ENCODE measurements at places on chromosomes 11 and 22. TPM values are rescaled to one million over a fixed set of nuclear protein-coding genes. Genes with fewer than 3 reads are reported as not detected.

Gene PPFIBP2
- total RNA-seq: 10.6 TPM

- no peaks in the 10 kb centered on the region for H3K4me1 ChIP-seq
- H3K4me3 ChIP-seq: no peak overlapping the region
- no peaks in the 10 kb centered on the region for H3K27me3 ChIP-seq
- no peaks in the 10 kb centered on the region for H3K36me3 ChIP-seq
These were observed 752.8 kb downstream of the OPCML start for GRCh38 chr11:132779497-132779896.

GRCh38 chr11:92859156-92859690 lies 110.2 kb upstream of the MTNR1B start:
- H3K4me1 ChIP-seq: no peaks in the 10 kb centered on the region
- no peak overlapping the region for H3K27ac ChIP-seq
- no peaks in the 10 kb centered on the region for H3K36me3 ChIP-seq

DNA sequence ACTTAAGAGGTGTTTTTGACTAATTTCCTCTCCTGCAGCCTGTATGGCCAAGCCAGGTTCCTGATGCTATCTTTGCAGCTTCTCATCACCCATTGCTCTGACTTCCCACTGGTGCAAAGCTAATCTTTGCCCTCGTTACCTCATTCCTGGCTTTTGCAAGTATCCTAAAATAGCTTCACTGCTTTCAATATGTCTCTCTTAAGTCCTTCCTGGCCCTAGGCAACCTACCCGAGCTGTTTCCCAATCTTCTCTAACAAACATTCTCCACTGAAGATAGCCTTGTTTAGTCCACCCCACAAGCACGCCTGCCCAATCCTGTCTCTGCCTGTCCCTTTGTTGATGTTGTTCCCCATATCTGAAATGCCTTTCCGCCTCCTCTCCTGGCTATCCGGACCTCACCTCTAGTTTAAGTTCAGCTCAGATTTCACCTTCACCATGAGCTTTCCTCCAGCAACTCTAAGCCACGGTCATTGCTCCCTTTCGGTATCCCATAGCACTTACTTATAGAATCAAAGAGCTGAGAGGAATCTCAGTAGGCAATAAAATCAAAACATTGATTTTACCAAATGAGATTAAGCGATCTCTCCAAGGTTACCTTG lies 30.1 kb upstream of the CECR2 start:
- no peaks in the 10 kb centered on the region for H3K36me3 ChIP-seq
- H3K27me3 ChIP-seq: no peaks in the 10 kb centered on the region
- H3K4me1 ChIP-seq: no peaks in the 10 kb centered on the region

- H3K36me3 ChIP-seq: peaks cover 34% of the 10 kb centered on the region
- H3K4me3 ChIP-seq: no peak overlapping the region
- H3K27me3 ChIP-seq: no peaks in the 10 kb centered on the region
- DNase-seq: no peak
These were observed 13.6 kb upstream of the JAML start for GRCh38 chr11:118238421-118238820.

Gene CHST1
- total RNA-seq: 0.47 TPM

- no peak for DNase-seq
- H3K36me3 ChIP-seq: no peaks in the 10 kb centered on the region
- H3K27ac ChIP-seq: no peak overlapping the region
- H3K4me1 ChIP-seq: no peaks in the 10 kb centered on the region
- no peaks in the 10 kb centered on the region for H3K27me3 ChIP-seq
These were observed 2.6 kb upstream of the P2RY6 start for GRCh38 chr11:73269459-73270015.

GRCh38 chr22:19419464-19420178 lies 11.9 kb downstream of the HIRA start:
- peaks cover 40% of the 10 kb centered on the region for H3K4me1 ChIP-seq
- peak; percentile 59 for DNase-seq
- H3K27me3 ChIP-seq: no peaks in the 10 kb centered on the region
- H3K4me3 ChIP-seq: peak overlapping the region; percentile 57
- no peaks in the 10 kb centered on the region for H3K36me3 ChIP-seq
- H3K27ac ChIP-seq: peak overlapping the region; percentile 79

Gene PANX3
- total RNA-seq: not detected

- H3K36me3 ChIP-seq: peaks cover 20% of the 10 kb centered on the region
- H3K27ac ChIP-seq: peak overlapping the region; percentile 57
- H3K4me3 ChIP-seq: no peak overlapping the region
These were observed 975 bp upstream of the MDK start for GRCh38 chr11:46380340-46381047.

Gene CLCF1
- total RNA-seq: 3.0 TPM

DNA sequence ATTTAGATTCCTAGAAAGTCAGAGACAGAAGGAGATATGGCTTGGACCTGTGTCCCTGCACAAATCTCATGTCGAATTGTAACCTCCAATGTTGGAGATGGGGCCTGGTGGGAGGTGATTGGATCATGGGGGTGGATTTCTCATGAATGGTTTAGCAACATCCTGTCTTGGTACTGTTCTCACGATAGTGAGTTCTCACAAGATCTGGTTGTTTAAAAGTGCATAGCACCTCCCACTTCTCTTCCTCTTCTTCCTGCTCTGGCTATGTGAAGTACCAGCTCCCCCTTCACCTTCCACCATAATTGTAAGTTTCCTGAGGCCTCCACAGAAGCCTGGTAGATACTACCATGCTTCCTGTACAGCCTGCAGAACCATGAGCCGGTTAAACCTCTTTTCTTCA lies 27.6 kb upstream of the PAMR1 start:
- no peak overlapping the region for H3K4me3 ChIP-seq
- H3K27me3 ChIP-seq: peaks cover 7% of the 10 kb centered on the region
- H3K4me1 ChIP-seq: no peaks in the 10 kb centered on the region
- no peak overlapping the region for H3K27ac ChIP-seq
- H3K36me3 ChIP-seq: no peaks in the 10 kb centered on the region
- no peak for DNase-seq

- H3K36me3 ChIP-seq: no peaks in the 10 kb centered on the region
- H3K27me3 ChIP-seq: no peaks in the 10 kb centered on the region
- no peak overlapping the region for H3K4me3 ChIP-seq
These were observed 20.0 kb downstream of the FIBIN start for GRCh38 chr11:27013781-27014361.

DNA sequence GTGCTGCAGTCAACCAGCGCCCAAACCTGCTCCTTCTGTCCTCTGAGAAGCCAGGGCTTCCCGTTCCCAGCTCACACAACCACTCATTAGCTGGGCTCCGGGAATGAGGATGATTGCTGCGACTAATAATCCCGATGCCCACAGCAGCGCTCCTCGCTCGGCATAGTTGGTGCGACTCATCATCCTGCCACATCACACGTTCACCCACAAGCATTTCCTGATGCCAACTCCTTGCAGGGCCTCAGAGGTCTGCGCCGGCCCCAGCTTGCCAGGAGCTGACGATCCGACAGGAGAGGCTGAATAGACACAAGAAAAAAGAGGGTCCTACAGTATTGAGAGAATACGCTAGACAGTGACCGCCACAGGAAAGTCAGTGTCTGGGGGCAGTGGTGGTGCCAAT lies 10.6 kb upstream of the CSNK1E start:
- no peaks in the 10 kb centered on the region for H3K4me1 ChIP-seq
- DNase-seq: no peak
- H3K27me3 ChIP-seq: no peaks in the 10 kb centered on the region
- H3K4me3 ChIP-seq: no peak overlapping the region
- no peak overlapping the region for H3K27ac ChIP-seq
- no peaks in the 10 kb centered on the region for H3K36me3 ChIP-seq

Gene BRSK2
- 0.42 TPM for total RNA-seq
